Stimulated activated naive CD8-positive, alpha-beta T cell treated with anti-CD3 and anti-CD28 coated beads, Interleukin-15, Interleukin-2, amounts not matched to agents 100 U/mL and 50 U/mL, for 24 hours (primary cell): ENCODE measurements at places on chromosomes 4 and X.

- DNase-seq, result no peak
These were observed 59.4 kb downstream of the WDR17 start for GRCh38 chr4:176125063-176125462.

DNA sequence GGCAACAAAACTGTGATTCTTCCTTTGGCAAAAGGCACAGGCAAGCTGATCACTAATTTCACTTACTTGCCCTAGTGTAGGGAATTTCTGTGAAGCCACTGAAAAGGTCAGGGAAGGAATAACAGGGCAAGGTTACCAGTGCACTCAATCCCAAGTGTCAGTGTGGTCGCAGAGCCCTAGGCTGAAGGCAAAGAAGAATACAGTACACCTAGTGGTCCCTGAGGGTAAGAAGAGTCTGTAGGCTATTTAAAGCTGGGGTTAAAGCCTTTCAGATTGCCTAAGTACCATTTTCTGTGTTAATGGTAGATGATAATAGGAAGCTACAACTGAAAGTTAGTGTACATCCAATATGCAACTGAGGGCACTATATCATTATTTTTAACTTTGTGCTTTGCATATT lies 173.6 kb upstream of the NRK start:
- DNase-seq, result no peak

GRCh38 chrX:123361371-123361770 lies 177.3 kb downstream of the GRIA3 start:
- DNase-seq, result no peak

GRCh38 chr4:57013543-57014120 lies 34.9 kb downstream of the POLR2B start:
- no peak for DNase-seq

DNA sequence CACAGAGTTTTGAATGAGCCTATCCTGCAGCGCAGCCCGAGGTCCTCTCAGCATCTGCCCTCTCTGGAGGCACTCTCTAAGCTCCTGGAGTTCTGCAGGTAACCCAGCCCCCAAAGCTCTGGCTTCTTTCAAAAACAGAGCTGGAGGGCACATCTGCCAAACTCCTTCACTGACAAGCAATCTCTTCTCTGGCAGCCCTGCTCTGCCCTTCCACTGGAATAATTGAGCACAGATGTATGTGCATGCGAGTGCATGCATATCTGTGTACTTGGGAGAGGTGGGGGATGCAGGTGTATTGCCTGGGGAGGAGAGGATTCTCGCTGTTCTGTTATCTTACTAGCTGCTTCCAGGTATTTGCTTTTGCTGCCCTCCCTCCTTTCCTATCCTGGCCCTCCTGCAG lies 22.2 kb upstream of the PLP1 start:
- no peak for DNase-seq

DNA sequence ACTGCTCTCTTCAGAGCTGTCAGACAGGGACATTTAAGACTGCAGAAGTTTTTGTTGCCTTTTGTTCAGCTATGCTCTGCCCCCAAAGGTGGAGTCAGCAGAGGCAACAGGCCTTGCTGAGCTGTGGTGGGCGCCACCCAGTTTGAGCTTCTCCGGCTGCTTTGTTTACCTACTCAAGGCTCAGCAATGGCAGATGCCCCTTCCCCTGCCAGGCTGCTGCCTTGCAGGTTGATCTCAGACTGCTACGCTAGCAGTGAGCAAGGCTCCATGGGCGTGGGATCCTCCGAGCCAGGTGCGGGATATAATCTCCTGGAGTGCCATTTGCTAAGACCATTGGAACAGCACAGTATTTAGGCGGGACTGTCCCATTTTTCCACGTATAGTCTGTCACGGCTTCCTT lies 371.4 kb upstream of the AMOT start:
- no peak for DNase-seq

DNA sequence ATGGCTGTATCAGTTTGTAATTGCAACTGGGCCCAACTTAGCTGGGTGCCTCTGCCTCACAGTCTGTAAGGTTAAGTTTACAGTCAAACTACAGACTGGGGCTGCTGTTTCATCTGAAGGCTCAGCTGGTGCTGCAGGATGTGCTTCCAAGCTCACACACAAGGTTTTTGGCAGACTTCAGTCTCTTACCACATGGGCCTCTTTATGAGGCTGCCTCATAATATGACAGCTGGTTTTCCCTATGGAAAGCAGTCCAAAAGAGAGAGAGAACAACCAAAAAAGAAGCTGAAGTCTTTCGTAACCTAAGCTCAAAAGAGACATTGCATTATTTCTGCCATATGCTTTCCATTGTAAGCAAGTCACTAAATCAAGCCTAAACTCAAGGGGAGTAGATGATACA lies 271.7 kb downstream of the DCTD start:
- no peak for DNase-seq

DNA sequence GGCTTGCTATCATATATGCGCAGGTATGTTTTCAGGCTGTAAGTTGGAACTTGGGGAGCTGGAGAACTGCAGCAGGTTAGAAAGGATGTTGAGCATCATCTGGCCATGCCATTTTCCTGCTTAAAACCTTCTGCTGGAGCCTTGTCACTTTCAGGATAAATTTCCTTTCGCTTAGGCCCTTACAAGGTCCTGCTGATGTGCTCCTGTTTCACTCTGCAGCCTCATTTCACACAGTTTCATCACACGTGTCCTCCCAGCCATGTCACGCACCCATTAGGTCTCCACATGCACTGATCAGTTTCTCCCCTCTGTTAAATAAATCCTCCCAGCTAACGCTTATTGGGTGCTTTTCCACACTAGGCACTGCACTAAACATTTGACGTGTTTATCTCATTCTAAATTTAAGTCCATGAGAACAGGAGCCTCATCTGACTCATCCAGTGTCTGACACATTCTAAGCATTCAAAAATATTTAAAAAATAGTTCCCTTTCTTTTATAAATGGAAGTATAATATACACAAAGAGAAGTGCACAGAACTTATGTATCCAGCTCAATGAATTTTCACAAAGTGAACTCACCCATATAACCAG lies 14.5 kb downstream of the SOD3 start:
- no peak for DNase-seq

DNA sequence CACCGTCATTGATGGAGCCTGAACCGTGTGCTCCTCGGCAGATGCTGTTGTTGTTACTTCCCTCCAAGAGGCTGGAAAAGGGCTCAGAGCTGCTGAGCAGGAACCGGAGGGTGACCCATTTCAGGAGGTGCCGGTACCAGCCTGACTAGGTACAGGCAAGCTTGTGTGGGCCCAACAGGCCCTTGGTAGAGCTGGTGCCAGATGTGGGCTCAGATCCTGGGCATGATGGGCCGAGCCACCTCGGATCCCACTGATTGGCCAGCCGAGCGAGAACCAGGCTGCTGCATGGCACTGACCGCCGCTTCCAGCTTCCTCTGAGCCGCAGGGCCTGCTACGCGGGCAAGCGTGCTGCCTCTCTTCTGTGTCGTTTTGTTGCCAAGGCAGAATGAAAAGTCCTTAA lies 33.7 kb downstream of the NOP14 start:
- DNase-seq, result no peak

DNA sequence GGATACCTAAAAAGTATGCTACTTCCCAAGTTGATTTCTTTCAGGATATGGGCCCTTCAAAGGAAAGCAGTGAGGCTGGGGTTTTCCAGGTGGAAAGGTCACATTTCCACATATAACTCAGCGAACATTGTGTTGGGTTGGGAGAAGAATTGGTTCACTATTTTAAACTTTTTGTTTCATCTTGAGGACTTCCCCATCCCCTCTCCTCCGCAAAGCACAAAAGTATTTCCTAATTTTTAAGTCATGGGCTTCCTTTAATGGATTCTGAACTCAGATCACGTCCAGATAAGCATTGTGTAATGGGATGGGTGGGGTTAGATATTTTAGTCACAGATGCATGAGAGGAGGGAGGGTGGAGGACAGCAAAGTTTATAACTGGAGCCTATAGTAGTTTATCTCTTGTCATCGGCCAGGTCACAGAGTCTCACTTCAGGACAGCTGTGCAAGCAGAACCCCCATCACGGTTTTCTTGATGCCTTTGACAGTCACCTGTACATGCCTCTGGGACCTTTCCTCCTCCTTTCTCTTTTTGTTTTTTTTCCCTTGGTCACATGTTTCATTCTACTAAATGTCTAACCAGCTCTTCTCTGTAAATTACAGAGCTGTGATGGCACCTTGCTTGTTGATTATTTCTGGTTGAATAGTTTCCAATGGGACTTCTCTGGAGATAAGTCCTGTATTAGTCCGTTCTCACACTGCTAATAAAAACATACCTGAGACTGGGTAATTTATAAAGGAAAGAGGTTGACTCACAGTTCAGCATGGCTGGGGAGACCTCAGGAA lies 115.4 kb downstream of the PTTG2 start:
- DNase-seq, result no peak

DNA sequence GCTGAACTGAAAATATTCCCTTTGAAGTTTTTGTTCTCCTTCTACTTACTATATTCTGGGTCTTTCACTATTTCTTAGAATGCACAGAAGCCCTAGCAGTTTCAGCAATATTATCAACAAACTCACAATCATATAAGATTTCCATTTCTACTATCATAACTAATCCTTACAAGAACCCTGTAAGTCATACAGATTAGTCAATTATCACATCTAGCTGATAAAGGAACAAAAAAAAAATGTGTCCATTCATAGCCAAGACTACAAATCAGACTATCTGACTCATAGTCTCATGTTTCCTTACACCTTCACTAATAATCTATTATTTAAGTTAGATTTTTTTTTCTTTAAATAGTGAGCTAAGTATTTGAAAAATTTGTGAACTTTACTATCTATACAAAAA lies 72.5 kb downstream of the LRBA start:
- DNase-seq, result no peak
